Right renal pelvis (tissue), 4 donors: ENCODE measurements at places on chromosomes 2 and 18. TPM values are rescaled to one million over a fixed set of nuclear protein-coding genes. Genes with fewer than 3 reads are reported as not detected.

GRCh38 chr2:78701546-78701945 is 324.0 kb upstream of the REG3G start:
- no peak for DNase-seq

DNA sequence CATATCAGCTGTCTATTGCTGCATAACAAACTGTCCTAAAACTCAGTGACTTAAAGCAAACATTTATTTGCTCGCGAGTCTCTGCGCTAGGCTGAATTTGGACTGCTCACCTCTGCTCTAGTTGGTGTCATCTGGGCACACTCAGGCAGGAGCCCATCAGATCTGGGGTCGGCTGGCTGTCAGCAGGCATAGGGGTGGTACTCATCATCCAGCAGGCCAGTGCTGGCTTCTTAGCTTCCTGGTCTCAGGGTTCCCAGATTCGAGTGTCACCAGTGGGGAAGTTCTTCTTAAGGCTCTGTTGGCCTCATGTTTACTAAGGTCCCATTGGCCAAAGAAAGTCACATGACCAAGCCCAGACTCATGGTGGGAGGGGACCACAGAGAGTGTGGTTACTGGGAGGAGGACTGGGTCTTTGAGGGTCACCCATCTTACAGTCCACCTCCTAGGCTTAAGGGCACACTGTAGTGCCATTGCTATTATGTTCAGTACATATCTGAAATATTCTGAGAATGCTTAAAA is 71.6 kb upstream of the ATG16L1 start:
- DNase-seq, result no peak

DNA sequence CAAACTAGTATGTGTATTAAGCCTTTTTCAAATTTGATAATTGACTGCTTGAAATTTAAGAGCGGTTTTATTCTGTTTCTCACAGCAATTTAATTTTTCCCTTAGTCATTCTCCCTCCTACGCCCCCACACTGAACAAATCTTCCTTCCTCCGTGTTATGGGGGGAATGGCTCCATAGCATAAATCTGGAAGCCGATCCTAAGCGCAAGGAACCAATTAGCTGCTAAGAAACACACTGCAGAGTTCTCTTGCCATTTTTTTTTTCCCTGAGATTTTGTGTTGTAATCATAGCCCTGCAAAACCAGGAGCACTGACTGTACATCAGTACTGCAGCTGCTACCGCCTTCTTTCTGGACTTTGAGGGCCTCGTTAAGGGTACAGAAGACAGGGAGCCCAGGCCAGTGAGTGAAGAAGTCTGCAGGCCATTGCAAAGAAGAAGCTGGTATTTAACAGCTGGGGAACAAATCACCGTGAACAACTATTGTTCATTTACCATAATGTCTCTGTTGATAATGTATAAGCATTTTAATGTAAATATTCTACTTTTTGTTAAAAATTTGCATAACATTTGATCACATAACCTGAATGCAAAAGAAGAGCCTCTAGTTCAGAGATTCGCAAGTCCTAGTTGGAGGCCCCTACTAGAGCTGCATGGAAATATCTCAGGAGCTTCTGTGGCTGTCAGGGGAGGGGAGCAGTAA is 264.0 kb downstream of the LRATD1 start:
- no peak for DNase-seq

- no peak for DNase-seq
Measured at GRCh38 chr2:43542285-43542933, 53.4 kb downstream of the THADA start.

- no peak for DNase-seq
Measured at GRCh38 chr2:23586741-23587306, 201.8 kb downstream of the KLHL29 start.

Gene SPATA3
- not detected for polyA plus RNA-seq

Gene GALNT3
- polyA plus RNA-seq, result 17.6 TPM

Gene DOCK10
- 8.5 TPM for polyA plus RNA-seq

- DNase-seq, result no peak
Measured at GRCh38 chr2:55883829-55884228, 39.8 kb downstream of the EFEMP1 start.

Gene AQP12A
- polyA plus RNA-seq, result 1.6 TPM

Gene SCTR
- 7.9 TPM for polyA plus RNA-seq

- DNase-seq, result peak; percentile 24
Measured at GRCh38 chr2:45962177-45962921, 310.9 kb downstream of the PRKCE start.

Gene KCNF1
- 0.79 TPM for polyA plus RNA-seq

DNA sequence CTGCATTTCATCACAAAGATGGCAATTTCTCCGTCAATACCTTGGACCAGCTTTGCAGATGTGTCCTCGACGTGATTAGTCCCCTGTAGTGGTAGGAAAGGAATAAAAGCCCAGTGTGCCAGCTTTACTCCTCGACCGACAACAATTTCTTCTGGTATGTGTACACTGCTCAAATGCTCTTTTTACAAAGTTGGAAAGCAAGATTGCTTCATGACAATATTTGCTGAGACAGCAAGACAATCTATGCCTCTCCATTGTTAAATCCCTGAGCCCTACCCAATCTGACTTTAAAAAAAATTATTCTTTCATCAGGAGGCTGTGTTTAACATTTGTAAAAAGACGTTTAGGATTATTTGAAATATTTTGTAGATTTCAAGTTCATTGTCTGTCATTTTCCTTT is 27.6 kb upstream of the ZEB2 start:
- no peak for DNase-seq

GRCh38 chr2:239852272-239852671 is 172.9 kb downstream of the NDUFA10 start:
- no peak for DNase-seq

Gene TMEFF2
- polyA plus RNA-seq, result 10.8 TPM

- DNase-seq, result no peak
Measured at GRCh38 chr18:2360861-2361260, 210.4 kb downstream of the METTL4 start.

- DNase-seq, result no peak
Measured at GRCh38 chr2:205750797-205751196, 68.5 kb downstream of the NRP2 start.

DNA sequence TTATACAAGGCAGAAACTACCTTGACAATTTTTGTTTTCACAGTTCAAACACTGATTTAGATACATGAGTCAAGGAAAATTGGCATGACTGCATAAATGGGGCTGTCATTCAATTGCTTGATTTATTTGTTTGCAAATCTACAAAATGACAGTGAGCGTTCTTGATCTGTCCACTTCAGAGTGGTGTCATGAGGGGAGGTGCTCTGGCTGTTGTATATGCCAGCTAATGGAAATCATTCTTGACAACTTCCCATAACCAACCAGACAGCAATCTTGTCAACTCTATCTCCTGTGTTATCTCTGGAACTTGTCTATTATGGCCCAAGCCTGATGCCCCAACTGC is 120.6 kb upstream of the UGP2 start:
- no peak for DNase-seq

DNA sequence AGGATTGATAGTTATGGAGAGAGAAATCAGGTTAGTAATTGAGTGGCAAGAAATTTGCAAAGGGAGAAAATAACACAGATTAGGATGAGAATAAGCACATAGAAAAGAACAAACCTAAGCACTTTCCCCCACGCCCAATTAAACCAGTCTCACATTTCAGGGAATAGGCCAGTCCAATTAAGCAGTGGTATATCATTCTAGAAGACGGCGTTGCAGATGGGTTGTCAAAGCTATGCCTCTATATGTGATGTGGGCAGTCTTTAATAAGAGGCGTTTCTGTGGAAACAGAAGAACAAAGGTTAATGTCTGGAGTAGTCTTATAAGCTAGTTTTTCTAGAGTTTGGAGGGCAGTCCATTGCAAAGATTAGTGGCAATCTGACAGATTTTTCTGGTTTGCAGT is 61.6 kb downstream of the B3GNT2 start:
- DNase-seq, result no peak
